ENCODE measurements at places on chromosomes 5 and 9.

GRCh38 chr5:6162175-6162574 lies 216.2 kb downstream of the MED10 start:
- DNase-seq, result no peak

- no peak for DNase-seq
Measured at GRCh38 chr9:83636813-83637212, 13.9 kb downstream of the IDNK start.

- DNase-seq, result no peak
Measured at GRCh38 chr5:13536933-13537332, 407.6 kb downstream of the DNAH5 start.

- DNase-seq, result no peak
Measured at GRCh38 chr5:145293716-145294115, 541.4 kb downstream of the PRELID2 start.

DNA sequence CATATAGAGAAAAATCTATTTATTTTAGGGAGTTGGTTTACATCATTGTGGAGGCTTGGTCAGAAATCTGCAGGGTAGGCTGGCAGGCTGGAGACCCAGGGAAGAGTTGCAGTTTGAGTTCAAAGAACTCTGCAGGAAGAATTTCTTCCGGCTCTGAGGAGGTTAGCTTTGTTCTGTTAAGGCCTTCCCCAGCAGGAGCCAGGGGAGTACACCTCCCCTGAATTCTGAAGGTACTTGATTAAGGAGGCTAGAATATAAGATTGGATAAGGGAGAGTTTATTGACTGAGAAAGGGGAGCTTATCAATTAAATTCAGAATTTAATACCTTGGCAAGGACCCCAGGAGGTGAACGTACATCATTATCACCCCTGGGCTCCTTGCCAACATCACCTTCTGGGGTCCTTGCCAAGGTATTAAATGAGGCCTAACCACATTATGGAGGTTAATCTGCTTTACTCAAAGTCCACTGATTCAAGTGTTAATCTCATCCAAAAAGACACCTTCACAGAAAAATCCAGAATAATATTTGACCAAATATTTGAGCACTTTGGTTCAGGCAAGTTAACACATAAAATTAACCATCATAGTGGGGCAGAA lies 351.7 kb downstream of the CWC27 start:
- DNase-seq, result no peak

GRCh38 chr9:114065304-114065703 lies 12.8 kb downstream of the AMBP start:
- DNase-seq, result no peak
